ENCODE measurements at places on chromosomes 4 and X.

GRCh38 chr4:161792991-161793390, 370.8 kb downstream of the FSTL5 start:
- H3K4me1 ChIP-seq = no peaks in the 10 kb centered on the region
- H3K4me3 ChIP-seq = no peak overlapping the region
- no peak for DNase-seq
- H3K27me3 ChIP-seq = no peaks in the 10 kb centered on the region
- no peaks in the 10 kb centered on the region for H3K36me3 ChIP-seq
- H3K27ac ChIP-seq = no peak overlapping the region

- H3K27ac ChIP-seq = no peak overlapping the region
- no peaks in the 10 kb centered on the region for H3K4me1 ChIP-seq
- H3K27me3 ChIP-seq = no peaks in the 10 kb centered on the region
- H3K36me3 ChIP-seq = no peaks in the 10 kb centered on the region
- no peak overlapping the region for H3K4me3 ChIP-seq
Measured at GRCh38 chrX:147693511-147693910, 218.2 kb upstream of the FMR1 start.

DNA sequence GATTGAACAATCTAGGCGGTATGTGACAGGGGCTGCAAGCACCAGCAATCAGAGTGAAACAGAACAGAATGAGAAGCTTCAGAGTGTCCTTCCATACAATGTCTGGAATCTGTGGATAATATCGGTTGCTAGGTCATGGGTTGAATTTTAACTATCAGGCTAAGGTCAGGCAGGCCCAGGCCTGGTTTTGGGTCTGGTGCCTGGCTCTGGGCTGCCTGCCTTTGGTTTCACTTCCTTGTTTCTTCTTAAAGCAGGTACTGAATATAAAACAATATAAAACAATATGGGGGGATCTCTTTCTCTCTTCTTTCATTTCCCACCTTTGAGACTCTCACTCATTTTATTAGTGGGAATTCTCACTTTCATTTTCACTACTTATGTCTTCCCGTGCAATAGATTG, 962.0 kb downstream of the CCSER1 start:
- no peak overlapping the region for H3K4me3 ChIP-seq
- DNase-seq = no peak
- H3K27ac ChIP-seq = no peak overlapping the region
- H3K36me3 ChIP-seq = no peaks in the 10 kb centered on the region
- no peaks in the 10 kb centered on the region for H3K27me3 ChIP-seq

DNA sequence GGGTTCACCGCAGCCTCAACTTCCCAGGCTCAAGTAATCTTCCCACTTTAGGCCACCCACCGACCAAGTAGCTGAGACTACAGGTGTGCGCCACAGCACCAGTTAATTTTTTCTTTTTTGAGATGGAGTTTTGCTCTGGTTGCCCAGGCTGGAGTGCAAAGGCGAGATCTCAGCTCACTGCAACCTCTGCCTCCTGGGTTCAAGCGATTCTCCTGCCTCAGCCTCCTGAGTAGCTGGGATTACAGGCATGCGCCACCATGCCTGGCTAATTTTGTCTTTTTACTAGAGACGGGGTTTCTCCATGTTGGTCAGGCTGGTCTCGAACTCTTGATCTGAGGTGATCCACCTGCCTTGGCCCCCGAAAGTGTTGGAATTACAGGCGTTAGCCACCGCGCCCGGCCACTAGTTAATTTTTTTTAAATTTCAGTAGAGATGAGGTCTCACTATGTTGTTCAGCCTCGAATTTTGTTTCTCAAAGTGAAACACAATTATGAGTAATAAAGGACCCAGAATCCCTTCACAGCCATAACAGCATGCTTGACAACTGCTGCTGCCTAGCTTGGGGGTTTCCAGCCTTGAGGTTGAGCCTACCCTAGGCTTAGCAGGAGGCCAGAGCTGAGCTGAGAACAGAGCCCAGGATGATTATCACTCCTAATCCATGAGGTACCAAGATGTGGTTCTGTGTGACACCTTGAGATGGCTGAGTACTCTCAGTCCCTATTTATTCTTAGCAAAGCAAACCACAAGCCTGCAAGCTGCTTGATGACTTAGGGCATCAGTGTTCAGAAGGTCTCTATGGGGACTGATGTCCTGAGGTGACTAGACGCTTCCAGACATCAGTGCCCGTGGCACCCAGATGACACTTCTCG, 41.6 kb upstream of the NKRF start:
- no peak for DNase-seq
- peaks cover 22% of the 10 kb centered on the region for H3K4me1 ChIP-seq
- no peak overlapping the region for H3K4me3 ChIP-seq
- H3K27ac ChIP-seq = peak overlapping the region; percentile 78
- H3K27me3 ChIP-seq = no peaks in the 10 kb centered on the region

DNA sequence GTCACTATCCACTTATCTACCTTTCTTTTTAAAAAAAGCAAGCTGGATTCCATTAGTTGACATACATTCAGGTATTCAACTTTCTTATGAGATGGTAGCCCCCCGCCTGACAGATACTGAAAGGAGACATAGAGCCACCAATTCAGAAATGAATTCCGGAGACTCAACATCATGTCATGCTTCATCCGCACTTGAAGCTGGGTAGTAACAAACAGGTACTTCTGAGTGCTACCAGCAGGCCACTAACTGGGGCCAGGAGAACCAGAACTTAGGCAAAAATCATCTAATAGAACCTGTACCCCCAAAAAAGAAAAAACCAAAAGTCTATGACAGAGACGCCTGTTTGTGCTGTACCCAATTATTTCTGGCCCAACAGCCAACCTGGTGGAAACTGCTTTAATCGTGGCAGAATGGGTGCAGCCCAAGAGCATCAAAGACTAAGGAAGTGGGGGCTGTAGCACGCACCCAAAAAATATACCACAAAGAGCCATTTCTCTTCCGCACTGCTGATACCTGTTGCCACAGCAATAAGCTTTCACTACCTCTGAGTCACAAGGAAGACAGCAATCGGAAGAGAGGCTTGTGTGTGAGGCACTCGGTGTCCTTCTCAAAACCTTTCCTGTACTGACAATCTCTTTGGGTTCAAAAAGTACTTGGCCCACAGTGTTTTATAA, 84.8 kb downstream of the AFAP1 start:
- no peaks in the 10 kb centered on the region for H3K27me3 ChIP-seq
- H3K4me3 ChIP-seq = peak overlapping the region; percentile 69
- DNase-seq = peak; percentile 44
- H3K27ac ChIP-seq = peak overlapping the region; percentile 94
- H3K36me3 ChIP-seq = peaks cover 12% of the 10 kb centered on the region
